CD4-positive, alpha-beta memory T cell (primary cell): ENCODE measurements at places on chromosomes 4 and X.

DNA sequence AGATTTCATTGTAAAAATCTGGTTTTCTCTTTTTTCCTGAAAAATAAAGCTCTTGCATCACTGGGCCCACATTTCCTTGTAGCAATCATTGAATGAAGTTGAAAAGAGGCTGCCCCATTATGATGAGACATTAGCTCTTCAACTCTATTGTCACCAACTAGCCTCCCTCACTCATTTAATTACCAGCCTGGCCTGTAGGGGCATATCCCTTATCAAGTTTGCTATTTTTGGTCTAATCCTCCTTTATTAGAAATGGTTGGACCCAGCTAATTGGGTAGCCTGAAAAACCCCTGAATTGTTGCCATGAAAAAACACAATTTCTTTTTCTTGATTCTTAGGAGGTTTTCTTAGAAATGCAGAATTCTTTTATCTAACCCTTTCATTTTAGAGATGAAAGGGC is 164.6 kb upstream of the CASK start:
- DNase-seq = no peak

GRCh38 chrX:150694738-150695410 is 1.7 kb downstream of the MTMR1 start:
- DNase-seq = peak; percentile 14

DNA sequence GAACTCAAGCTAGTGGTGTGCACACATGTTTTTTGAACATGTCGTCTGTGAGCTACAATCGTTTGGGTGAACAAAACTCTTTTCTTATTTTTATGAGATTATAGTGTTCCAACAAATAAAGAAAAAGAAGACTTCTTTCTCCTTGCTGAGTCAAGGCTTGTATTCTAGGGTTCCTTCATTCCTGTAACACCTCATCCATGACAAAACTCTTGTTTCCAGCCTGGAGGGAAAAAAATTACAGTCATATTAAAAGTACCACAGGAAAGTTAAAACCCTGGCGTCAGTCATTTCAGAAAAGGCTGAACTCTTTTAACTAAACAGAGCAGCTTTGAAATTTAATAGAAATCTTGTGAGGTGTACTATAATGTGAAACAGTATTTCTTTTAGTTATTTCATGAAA is 79.2 kb upstream of the BOD1L1 start:
- DNase-seq = no peak

DNA sequence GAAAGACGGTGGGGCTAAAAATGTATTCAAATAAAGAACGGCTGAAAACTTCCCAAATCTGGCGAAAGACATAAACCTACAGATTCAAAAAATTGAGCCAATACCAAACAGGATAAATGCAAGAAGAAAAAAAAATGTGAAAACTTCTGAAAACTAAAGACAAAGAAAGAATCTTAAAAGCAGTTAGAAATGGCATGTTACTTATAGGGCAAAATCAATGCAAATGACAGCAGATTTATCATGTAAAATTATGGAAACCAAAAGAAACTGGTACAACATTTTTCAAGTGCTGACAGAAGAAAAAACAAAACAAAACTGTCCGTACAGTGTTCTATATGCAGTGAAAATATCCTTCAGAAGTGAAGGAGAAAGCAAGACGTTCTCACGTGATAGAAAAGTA is 239.0 kb downstream of the PDGFC start:
- DNase-seq = no peak

GRCh38 chr4:7166237-7166636 is 26.1 kb upstream of the SORCS2 start:
- no peak for DNase-seq

DNA sequence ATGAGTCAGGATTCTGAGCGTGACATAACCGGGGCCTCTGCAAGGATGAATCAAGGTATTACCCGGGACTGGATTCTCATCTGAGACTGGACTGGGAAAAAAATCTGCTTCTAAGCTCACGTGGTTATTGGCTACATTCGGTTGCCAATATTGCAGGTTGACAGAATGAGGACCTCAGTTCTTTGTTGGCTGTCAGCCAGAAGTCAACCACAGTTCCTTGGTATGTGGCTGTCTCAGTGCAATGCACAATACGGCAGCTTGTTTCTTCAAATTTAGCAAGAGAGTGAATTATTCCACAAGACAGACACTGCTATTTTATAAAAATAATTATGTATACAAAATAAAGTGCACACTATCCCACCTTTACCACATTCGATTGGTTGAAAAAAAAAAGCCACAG is 424.2 kb downstream of the KLHL4 start:
- DNase-seq = no peak

DNA sequence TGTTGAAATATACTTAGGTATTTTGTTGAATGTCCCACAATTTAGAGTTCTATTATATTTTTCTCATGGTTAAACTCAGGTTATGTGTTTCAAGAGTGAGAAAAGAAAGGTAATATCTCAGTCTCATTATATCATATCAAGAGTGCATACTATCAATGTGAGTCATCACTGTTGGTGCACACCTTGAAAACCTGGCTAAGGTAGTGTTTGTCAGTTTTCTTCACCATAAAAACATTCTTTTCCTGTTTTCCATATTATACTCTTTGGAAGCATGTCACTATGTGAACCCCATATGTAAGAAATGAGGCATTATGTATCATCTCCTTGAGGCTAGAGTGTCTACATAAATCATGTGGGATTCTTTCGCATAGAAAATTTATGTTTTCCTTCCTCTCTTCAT is 307.6 kb upstream of the CTSO start:
- no peak for DNase-seq

- DNase-seq = no peak
Measured at GRCh38 chr4:118034053-118034785, at the start of gene NDST3. TSS of gene NDST3 (plus strand) at chr4:118034486. CDS start at chr4:118053911, 19,425 bp downstream.

DNA sequence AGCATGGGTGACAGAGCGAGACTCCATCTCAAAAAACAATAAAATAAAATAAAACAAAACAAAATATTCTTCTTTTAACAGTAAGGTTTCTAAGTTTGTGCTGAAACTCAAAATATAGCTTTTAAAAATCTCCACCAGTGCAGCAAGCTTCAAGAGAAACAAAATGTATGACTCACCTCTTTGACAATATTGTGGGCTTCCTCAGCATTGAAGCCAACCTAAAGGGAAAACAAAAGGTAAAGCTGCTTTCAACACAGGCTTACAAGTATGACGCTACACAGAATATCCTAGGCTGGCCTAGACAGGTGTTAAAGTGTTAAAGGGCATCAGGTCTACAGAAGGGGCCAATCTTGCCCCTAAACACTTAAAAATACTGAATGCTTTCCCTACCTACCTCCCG is 1.2 kb downstream of the DYNLT3 start:
- peak; percentile 26 for DNase-seq

DNA sequence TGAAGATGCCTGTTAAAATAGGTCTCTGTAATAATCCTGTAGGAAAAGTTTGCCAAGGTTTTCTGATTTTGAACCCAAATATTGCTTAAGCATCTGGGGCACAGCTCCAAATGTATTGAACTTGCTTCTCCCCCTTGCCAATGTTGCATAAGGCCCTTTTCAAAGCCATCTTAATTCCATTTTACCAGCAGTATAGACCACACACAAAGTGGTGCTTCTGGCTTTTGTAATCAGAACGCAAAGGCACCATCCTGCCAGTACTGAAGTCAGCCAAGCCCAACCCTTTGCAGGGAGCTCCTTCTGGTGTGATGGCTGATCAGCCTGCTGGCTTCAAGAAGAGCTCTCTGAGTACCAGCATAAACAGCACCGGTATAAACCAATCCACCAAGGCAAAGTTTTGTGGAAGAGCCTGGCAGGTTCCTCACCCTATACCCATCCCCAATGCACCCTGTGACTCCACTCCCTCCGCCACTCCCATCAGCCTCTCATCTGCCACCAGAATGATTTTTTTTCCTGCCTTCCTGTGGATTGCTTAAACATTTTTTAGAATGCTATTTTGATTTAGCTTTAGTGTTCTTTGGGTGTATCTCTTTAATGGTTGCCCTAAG is 39.2 kb upstream of the USP9X start:
- no peak for DNase-seq

GRCh38 chr4:147311956-147312355 is 168.9 kb upstream of the EDNRA start:
- DNase-seq = no peak

DNA sequence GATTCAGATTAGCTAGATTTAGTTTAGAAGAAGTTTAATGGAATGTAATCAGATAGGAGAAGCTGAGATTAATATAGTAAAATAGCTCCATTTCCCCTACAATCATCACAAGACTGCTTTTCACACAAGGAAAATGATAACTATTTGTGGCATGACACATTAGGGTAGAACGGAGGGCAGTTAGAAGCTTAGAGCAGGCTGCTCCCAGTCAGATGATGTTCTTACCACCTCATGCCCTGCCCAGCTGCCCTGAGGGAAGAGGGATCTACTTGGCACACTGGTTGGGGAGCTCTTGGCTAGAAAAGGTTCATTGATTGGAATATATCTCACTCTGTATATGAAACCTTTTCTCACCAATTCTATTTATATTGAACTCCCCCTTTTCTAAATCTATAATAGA is 180.7 kb upstream of the IL15 start:
- no peak for DNase-seq

DNA sequence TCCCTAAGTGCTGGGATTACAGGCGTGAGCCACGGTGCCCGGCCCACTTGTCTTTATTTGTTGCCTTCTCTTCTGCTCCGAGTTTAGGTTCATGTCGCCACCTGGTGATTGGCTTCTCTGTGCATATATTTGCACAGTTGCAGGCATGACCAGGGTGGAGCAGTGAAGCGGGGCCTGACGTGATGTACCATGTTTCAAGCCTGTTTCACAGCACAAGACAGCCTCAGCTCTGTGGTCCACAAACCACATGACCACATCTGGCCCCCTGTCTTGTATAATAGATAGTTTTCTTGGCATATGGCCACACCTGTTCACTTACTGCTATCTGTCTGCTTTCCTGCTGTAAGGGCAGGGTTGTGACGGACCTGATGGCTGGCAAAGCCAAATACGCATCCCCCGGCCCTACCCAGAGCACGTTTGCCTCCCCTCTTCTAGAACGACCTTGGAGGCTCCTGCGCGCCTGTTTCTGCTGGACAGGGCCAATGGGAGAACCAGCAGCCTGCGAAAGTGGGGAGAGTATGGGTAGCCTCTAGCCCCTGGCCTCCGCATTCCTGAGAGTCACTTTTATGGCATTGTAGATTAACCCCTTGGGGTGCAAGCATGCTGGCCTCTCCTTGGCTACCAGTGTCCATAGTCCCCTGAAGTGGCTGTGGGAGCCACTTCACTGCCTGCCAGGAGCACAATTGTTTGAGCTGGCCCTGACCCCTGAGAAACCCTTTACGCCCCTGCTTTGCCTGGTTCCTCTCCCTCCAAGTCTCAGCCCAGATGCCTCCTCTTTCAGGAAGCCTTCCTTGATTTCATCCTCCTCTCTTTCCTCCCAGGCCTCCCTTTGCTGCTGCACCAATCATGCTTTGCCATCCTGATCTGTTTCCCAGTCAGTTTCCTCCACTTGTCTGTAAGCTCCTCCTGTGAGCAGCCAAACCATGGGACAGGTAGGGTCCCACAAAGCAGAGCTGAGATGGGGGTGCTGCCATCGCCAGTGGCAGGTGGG is 6.0 kb upstream of the SH3TC1 start:
- no peak for DNase-seq

DNA sequence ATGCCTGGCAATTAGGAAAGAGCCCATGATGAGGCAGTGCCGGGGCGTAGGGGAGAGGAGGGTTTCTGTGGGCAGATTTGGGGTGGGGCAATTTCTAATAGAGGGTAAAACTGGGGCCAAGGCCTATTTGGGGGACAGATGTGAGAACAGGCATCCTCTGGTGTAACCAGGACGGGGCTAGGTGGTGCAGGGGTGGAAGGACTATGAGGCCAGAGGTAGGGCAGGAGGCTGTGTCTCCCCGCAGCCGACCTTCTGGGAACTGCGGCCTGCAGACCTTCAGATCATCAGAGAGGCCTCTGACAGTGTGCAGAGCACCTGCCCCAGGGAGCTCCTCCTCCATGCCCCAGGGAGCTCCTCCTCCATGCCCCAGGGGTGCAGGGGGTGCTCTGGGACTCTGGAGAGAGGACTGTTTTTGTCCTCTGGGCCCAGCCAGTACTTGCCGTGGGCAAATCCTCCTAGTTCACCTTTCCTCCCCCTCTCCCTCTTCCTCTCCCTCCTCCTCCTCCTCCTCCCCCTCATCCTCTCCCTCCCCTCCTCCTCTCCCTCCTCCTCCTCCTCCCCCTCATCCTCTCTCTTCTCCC is 101.9 kb downstream of the SORCS2 start:
- DNase-seq = no peak

DNA sequence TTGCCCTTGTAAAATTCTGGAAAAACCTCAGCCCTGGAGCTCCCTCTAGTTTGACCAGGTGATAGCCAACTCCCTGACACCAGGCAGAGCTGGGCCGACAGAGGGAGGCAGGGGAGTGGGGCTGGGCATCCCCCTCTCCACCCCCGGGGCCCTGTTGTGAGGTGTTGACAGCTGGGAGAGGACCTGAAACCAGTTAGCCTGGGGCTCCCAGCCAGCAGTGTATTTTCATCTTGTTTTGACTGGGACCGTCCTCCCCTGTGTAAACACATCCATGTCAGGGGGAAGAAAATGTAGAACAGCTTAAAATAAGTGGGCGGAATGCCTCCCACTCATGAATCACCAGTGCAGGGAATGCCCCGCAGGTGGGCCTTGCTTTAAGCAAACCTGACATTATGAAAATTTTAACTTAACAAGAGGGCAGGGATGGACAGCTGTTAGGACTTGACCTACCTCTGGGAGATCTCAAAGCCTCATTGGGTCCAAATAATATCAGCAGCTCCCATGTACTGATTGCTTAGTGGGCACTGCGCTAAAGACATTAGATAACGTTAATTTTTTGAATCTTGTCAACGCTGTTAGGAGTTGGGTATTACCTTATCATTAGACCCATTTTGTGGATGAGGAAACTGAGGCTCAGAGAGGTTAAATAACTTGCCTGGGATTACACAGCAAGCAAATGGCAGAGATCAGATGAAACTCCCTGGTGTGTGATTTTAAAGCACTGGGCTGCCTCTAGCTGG is 45.9 kb downstream of the TSC22D3 start:
- no peak for DNase-seq

- DNase-seq = no peak
Measured at GRCh38 chr4:23476515-23477090, 413.2 kb downstream of the PPARGC1A start.

DNA sequence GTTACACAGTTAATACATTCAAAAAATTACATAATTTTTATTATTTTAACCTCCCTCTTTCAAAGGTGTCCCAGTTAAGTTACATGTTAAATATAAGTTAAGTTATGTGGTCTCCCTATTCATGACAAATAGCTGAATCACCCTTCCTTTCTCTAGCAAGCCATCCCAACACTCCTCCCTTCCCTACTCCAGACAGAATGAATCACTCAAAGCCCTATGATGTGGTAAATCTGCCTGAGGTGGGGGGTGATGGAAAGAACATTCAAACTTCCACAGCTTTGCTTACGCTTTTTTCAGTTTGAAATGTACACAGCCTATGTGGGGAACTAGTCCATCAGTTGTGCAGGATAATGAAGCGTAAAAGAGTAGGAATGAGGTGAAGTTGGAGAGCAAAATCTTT is 90.2 kb downstream of the CXCL13 start:
- no peak for DNase-seq
